ENCODE measurements at places on chromosomes 11 and 22.

DNA sequence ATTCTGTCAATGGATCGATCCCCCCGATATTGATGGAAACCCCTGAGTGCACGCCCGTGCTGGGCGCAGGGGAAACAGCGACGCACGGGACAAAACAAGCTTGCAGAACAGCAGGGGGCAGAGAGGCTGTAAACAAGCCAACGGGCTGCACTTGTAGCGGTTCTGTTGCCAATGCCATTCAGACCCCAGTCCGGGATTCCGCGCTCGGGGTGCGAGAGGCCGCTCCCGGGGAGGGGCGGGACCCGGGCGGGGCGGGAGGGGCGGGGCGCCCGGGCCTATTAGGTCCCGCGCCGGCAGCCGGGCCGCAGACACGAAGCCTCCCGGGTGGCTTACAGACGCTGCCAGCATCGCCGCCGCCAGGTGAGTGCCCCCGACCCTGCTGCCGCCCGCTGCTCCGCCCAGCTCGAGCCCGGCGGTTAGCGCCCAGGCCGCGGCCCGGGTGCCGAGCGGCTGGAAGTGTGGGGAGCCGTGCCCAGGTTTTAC is at the start of gene BIK:
BIK (plus strand) TSS at position 307 of the 483 bp plus-strand sequence. CDS start 13,273 bp downstream, outside the sequence.
- DNase-seq, result peak; percentile 82

GRCh38 chr11:83185767-83186166 is 7.7 kb upstream of the ANKRD42 start:
- no peak for DNase-seq

- DNase-seq, result no peak
These were observed 111.8 kb downstream of the MPPED2 start for GRCh38 chr11:30474151-30474954.

DNA sequence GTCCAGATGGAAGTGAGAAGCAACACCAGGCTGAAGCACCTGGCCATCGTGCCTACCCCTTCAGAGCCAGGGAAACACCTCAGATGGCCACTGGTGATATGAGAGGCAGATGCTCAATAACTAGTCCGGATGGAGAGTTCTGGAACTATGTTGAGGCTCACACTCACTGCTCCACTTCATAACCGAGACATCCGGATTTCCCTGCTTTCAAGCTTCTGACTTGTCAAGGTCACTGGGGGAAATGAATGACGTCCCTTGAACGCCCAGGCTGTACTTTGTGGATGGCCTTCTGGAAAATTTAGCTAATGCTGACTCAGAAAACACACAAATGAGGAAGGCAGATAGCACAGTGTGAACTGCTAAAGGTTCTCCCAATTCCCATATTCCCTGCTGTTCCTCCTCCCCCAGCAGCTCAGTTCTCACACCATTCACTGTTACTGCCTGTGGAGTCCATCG is at the start of gene LYVE1:
LYVE1 (minus strand) TSS at position 180 of the 456 bp plus-strand sequence; CDS start at position 47, 133 bp downstream.
- no peak for DNase-seq

- peak; percentile 67 for DNase-seq
These were observed 34.7 kb downstream of the NECTIN1 start for GRCh38 chr11:119694334-119694733.

DNA sequence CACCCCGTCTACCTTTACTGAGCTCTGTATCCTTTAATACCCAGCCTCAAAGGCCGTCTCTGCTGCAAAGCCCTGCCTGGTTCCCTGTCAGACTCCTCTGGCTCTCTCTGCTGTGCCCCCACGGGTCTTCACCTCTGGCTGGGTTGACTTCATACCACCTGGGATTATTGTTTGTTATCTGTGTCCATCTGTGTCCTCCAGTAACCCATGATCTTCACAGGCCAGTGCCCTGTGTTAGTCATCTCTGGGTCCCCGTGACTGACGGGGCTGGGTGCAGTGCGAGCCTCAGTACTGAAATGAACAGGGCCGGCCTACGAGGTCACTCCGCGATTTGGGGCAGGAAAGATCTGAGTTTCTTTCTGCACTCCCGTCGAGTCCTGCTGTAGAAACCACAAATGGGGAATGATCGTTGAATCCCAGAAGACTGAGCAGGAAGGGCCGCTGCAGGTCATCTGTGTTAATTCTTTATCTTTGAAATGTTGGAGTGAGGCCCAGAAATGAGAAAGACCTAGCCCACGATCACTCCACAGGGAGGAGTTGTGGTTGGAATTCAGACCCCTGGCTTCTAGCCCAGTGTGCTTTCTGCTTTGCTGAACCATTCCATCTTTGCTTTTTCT is 12.3 kb upstream of the TUB start:
- DNase-seq, result peak; percentile 25

GRCh38 chr11:127105593-127106541 is 105.3 kb upstream of the KIRREL3 start:
- DNase-seq, result no peak

GRCh38 chr11:115871161-115871760 is 367.0 kb upstream of the CADM1 start:
- no peak for DNase-seq

DNA sequence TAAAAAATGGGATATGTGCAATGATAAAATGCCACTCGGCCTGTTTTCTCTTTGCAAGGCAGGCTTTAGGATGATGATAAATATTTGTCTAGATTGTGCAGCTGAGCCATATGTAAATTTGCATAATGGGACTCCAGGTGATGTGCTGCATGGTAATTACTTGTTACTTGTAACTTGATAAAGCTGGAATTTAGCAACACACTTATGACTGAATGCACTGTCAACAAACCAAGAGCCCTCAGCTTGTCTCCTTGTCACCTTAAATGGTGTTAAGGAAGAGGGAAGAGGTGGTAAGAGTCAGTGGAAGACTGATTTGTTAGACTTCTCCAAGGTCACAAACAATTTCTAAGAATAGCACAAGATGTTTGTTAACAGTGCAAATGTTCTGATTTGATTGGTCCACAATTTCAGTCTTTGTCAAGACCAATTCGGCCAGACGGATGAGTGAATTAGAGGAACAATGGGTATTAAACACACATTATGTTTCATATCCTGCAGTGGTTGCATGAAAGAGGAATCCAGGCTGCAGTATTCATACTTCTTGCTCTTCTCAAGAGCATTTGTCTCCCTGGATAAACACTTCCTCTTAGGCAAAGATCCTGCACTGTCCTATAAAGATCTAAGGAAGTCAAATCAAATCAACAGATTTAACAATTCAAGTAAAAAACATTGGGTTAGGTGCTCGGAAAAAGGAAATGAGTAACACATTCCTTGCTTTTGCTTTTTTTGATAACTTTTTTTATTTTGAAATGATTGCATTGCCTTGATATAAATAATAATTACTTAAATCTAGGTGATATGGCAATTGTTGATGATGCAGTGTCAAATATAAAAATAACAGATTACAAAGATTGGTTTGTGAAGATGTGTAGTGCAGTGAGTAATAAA is 448.3 kb upstream of the DDI1 start:
- no peak for DNase-seq

DNA sequence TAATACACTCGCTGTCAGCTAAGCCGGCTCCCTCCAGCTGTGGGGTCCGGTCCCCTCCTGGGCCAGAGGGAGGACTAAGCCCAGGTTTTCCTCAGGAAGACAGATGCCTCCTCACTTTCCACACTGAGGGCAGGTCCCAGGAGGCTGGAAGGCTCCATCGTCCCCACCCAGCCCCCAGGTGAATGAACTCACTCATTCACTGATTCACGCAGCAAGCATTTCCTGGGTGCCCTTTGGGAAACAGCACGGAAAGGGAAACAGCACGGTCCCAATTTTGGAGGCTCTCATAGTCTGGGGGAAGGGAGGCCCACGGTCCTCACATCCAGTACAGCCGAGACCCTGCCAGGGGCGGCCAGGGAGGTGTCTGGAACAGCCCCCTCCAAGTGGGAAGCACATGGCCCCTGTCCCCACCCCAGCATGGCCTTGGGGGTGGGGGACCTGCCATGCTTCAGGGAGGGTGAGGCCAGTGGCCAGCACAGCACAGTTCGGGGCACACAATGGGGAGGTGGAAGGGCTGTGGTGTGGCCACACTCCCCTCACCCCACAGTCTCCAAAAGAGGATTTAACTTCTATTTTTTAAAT is 9.3 kb upstream of the TH start:
- no peak for DNase-seq

GRCh38 chr11:86993031-86993430 is 37.8 kb upstream of the FZD4 start:
- DNase-seq, result no peak

- DNase-seq, result no peak
These were observed 19.5 kb downstream of the TXN2 start for GRCh38 chr22:36461665-36462649.

GRCh38 chr22:50530877-50531545 is 1.2 kb upstream of the TYMP start:
- peak; percentile 92 for DNase-seq

GRCh38 chr22:45169591-45170466 is 6.1 kb downstream of the NUP50 start:
- no peak for DNase-seq

DNA sequence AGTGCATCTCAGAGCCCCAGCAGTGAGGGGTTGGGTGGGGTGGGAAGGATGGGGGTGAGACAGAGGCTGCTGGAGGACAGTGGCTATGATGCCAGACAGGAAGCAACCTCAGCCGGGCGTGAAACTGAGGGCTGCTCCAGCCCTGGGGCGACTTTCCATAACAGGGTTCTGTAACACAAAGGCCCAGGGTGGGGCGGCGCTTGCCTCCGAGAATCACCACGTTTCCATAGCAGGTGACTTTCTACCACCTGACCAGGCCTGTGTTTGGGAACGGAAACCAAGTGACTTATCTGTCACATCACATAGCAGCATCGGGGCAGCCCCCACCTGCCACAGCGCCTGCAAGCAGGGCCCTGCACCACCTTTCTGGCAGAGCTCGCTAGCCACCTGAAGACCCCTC is 85.8 kb downstream of the TRMU start:
- peak; percentile 40 for DNase-seq

- peak; percentile 65 for DNase-seq
These were observed 15.4 kb downstream of the BAD start for GRCh38 chr11:64268893-64269539.

DNA sequence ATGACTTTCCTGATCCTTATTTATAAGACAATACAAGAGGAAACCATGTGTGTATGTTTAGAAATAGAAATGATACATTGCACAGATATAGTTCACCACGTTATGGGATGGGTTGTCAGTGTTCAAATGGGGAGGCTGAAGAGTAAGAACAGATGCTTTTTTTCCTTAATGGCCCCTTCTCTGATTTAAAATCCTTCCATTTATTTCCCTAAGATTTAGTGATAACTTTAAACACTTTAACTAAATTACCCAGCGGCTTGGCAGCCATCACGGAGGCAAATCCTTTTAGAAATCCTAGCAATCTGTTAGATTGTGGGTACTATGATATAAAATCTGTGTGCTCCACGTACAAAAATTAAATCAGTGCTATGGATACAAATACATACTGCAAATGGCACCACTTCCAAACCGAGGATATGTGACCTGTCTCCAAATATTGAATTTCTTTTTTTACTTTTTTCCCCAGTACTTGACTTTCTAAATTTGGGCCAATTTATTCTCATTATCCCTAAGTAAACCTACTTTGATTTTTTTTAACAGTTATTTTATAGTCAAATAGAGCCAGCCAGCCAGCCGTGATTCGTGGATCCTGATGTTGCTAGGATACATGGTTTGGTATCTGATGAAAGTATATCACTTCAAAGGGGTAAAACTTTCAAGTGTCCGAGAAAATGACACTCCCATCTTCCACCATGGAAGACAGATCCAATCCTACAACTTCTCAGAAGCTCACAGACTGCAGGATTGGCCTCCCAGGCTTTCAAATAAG is 46.1 kb downstream of the BDNF start:
- DNase-seq, result no peak

DNA sequence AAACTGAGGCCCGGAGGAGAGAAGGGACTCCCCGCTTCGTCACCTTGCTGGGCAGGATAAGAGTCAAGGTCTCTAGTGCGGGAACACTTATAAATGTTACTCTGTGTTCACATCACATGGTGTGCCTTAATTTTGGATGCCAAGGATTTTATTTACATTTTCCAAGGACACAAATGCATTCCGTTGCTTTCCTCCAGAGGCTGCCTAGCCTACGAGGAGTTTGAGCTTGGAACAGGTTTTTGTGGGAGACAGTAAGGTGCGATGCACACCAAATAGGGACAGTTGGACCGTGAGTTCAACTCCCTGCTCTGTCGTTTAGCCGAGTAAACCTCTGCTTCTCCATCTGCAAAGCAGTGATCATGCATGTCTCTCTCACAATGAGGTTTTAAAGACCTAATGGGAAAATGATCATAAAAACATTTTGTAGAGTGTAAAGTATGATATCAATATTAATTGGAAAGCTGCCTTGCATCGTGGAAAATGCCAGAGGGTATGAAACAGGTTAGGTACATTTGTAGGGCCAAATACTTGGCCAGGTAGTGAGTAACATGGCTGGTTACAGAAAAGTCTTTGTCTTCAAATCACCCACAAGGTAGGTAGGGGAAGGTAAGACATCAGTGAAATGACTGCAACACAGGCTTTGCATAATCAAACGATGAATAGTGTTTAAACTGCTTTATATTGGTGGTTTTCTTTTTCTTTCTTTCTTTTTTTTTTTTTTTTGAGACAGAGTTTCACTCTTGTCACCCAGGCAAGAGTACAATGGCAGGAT is 61.8 kb downstream of the ST3GAL4 start:
- DNase-seq, result no peak

- DNase-seq, result no peak
These were observed 5.1 kb upstream of the SEPTIN3 start for GRCh38 chr22:41964112-41964491.

DNA sequence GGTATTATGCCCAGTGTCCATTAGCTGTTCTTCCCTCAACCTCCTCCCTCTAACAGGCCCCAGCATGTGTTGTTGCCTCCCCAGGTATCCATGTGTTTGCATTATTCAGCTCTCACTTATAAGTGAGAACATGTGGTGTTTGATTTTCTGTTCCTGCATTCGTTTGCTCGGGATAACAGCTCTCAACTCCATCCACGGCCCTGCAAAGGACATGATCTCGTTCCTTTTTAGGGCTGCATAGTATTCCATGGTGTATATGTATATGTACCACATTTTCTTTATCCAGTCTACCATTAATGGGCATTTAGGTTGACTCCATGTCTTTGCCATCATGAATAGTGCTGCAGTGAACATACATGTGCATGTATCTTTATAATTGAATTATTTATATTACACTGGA is 82.8 kb downstream of the PRMT3 start:
- DNase-seq, result no peak

GRCh38 chr11:91141655-91142054 is 918.8 kb upstream of the CHORDC1 start:
- no peak for DNase-seq

DNA sequence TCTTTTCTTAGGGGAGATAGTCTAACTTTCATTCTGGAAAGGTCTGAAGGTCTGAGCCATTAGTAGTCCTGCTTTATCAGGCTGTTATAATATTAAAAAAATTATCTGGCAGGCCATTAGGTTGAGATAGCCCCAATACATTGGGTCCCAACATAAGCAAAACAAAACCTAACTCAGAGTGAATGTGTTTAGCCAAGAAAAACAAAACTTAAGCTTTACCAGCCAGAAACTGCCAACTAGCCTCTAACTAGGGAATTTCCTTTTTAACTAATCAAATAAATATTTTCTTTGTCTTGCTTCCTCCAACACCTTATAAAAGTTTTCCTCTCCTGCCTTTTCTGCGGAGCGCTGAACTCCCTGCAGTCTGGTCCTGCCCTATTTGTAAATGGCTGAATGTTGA is 1137.7 kb upstream of the CNTN5 start:
- DNase-seq, result no peak

Data from RPMI8226 (cell line).